ENCODE measurements at places on chromosomes 6 and 20.

GRCh38 chr20:61295249-61295648, 43.2 kb downstream of the CDH4 start:
- DNase-seq: no peak

- no peak for DNase-seq
Observed at GRCh38 chr6:159919011-159919511, 28.3 kb downstream of the MAS1 start.

- DNase-seq: no peak
Observed at GRCh38 chr20:18615020-18615650, 27.3 kb downstream of the DTD1 start.

- DNase-seq: no peak
Observed at GRCh38 chr6:105803442-105803841, 282.7 kb upstream of the PRDM1 start.

DNA sequence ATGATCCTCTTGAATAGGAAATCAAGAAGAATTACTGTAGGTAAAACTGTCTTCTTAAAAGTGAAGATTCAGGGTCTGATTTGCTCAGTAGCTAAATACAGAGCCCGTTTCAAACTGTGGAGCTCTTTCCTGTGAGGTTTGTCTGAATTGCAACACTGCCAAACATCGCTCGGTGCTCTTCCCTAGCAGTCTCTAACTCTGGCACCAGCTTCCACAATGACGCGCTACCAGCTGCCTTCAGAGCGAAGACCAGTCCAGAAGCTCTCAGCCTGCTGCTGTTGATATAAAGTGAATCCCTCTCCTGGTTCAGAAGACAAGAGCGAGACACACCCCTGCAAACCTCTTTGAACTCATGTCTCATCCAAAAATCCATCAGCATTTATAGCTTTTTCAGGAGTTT, 447.0 kb downstream of the LMBRD1 start:
- DNase-seq: no peak

- no peak for DNase-seq
Observed at GRCh38 chr20:57736738-57737347, 27.0 kb upstream of the PMEPA1 start.

DNA sequence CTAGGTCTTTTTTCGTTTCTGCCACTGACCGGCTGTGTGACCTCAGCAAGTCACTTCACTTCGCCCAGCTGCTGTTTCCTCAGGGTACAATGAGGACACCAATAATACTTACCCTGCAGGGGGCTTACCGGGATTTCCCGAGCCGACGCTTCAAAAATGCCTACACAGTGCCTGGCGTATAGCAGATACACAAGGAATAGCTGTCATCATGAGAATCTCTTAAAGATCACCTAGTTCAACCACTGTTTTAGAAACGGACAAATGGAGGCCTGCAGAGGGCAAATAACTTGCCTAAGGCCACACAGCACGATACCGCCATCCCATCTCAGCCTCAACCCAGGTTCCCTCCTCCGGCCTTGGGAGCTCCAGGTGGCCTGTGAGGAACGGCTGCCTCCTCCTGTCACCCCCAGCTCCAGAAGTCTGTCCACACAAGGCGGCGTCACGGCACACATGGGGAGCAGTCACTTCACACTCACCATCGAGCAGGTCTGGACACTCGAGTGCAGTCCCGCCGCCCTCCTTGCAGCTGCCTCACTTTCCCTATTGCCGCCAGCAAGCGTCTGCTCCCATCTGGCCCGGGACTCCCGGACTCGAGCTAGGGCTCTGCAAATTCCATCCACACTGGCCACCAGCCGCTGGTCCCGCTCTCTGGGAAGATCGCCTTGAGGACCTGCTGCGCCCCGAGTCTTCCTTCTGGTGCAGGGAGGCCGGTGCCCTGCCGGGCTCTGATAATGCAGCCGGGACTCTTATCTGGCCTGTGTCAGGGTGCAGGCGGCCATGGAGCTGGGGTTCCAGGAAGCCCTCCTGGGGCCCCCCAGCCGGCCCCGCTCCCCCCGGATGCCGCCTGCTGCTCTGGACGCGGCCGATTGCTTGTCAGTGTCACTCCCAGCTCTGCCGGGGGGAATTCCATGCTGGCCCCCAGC, at the start of gene RIPOR3:
RIPOR3 (minus strand) TSS at position 893 of the 923 bp plus-strand sequence; CDS start at position 479, 414 bp downstream.
- no peak for DNase-seq

GRCh38 chr6:170358496-170358895, 51.9 kb downstream of the FAM120B start:
- DNase-seq: no peak

- no peak for DNase-seq
Observed at GRCh38 chr6:15370733-15371671, 125.1 kb downstream of the JARID2 start.

GRCh38 chr20:16542477-16542876, 30.8 kb downstream of the KIF16B start:
- no peak for DNase-seq

- DNase-seq: no peak
Observed at GRCh38 chr6:128271011-128271410, 249.4 kb downstream of the PTPRK start.

- DNase-seq: no peak
Observed at GRCh38 chr6:106461084-106461483, 100.6 kb downstream of the CRYBG1 start.

GRCh38 chr6:38528196-38528965, 111.3 kb downstream of the BTBD9 start:
- DNase-seq: no peak

GRCh38 chr20:16575390-16576140, 2.3 kb upstream of the KIF16B start:
- no peak for DNase-seq

- no peak for DNase-seq
Observed at GRCh38 chr6:12103158-12103557, 91.0 kb downstream of the HIVEP1 start.

GRCh38 chr20:39645131-39645530, 683.0 kb downstream of the DHX35 start:
- DNase-seq: no peak
